Posterior cingulate gyrus (tissue), 11 donors: ENCODE measurements at places on chromosomes 5 and 9.
A peak's percentile ranks its signal among the peaks of the same experiment; 100 is the strongest.

DNA sequence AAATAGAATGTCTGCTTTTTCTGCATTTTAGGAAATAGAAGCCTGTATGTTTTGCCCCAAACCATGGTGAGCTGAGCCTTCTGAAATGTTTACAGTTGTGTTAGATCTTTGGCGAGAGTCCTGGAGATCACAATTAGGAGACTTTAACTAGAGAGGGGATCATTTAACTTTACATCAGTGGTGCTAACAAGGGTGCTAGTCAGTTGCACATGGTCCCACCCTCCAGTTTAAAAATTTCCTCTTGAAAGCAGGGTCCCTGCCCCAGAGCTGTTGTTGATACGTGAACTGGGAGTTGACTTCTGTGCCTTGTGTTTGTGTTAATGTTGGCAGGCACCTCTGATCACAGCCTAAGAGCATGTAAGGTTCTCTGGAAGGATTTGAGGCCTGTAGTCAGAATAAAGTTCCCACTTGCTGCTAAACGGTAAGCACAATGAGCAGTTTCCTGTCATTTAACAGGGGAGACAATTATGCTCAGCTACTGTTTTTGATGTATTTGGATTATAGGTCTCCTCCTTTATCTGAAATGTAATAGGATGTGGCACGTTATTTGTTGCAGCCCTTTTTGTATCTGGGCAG is 43.7 kb downstream of the RASGRF2 start:
- no peak for DNase-seq

DNA sequence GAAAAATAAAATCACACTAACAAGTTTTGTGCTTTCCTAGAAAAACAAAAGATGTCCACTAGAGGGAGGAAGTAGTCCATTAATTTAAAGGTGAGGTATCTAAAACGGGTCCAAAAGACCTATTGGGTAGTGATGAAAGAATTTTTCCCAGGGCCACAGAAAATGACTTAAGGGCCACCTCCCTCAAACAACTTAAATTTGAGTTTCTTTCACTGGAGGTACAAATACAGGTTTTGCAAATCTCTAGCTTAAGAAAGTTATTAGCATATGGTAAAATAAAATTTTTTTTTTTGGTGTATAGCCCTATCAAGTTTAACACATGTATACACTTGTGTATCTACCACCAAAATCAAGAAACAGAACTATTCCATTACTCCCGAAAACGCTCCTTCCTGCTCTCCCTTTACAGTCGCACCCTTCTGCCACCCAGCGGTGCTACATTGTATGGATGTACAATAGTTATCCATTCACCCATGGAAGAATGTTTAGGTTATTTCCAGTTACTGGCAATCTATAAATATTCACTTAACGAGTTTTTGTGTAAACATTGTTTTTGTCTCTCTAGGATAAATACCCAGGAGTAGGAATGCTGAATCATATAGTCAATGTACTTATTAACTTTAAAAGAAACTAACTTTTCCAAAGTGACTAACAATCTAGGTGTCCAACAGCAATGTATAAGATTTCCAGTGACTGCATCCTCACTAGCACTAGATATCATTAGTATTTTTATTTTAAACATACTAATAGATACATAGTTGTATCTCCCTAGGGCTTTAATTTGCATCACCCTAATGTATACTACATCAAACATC is 21.9 kb downstream of the DEPDC1B start:
- no peak for DNase-seq

GRCh38 chr5:56480078-56480704 is 247.1 kb upstream of the ANKRD55 start:
- DNase-seq: peak; percentile 17

DNA sequence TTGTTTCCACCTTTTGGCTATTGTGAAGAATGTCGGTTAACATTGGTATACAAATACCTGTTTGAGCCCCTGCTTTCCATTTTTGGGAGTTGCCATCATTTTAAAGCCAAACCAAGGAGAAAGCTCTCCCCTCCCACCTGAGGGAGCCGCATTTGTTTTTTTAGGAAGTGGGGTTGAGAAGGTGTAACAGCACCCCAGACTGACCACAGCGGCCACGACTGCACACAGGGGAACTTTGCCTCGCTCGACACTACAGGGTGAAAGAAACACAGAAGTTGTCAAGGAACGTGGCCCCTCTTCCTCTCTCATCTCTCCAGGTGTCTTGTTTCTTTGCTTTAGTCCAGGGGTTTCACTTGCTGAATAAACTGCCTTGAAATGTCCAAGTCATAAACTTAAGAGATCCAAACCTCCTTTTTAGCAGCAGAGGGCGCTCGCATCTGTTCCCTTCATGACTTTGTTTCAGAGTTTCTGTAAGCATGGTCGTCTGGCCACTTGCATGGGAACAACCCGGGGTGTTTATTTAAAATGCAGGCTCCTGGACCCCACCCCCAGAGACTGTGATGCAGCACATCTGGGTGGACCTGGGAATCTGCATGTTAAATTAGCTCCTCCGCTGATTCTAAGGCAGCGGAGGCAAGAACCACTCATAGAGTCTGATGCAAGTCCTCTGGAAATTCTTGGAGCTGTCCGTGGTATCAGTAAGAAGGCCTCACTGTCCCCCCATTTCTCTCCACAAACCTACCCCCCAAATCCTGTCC is 2.1 kb upstream of the TTLL11 start:
- DNase-seq: peak; percentile 52

GRCh38 chr9:27361492-27361891 is 64.5 kb upstream of the EQTN start:
- DNase-seq: no peak

- no peak for DNase-seq
Measured at GRCh38 chr9:130948266-130948665, 9.2 kb upstream of the FIBCD1 start.

DNA sequence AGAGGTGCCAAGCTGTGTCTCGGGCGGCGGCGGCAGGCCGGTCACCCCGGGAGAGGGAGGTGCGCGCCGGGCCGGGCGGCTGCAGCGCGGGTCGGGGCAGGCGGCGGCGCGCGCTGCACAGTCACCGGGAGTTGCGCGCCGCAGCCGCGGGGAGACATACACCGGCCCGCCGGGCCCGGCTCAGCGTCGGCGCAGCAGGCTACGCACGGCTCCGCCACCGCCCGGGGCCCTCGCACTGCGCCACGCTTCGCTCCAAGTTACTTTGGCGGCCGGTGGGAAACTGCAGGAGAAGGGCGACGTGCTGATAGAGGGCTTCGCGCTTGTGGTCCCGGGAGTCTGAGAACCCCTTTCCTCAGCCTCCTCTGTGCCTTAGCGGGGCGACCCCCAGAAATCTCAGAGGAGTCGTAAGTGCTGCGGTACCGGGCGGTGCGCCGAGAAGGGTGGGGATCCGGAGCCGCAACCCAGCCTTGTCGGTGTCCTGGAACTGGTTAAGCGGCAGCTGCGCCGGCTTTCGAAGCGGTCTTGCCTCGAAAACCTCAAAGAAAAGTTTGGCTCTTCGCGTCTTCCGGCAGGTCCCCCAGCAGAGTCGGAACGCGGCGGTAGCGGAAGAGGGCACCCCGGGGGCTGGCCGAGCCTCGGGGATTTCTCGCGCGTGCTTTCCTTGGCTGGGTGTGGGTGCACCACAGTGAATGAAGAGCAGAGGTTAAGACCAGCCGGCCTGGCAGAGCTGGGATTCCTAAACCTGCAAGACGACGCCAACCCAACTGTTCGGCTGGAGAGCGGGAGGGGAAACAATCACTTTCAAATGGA is at the start of gene EFNA5:
Gene EFNA5, minus strand, starts transcription at position 6 of the 810 bp plus-strand sequence.
- DNase-seq: no peak

DNA sequence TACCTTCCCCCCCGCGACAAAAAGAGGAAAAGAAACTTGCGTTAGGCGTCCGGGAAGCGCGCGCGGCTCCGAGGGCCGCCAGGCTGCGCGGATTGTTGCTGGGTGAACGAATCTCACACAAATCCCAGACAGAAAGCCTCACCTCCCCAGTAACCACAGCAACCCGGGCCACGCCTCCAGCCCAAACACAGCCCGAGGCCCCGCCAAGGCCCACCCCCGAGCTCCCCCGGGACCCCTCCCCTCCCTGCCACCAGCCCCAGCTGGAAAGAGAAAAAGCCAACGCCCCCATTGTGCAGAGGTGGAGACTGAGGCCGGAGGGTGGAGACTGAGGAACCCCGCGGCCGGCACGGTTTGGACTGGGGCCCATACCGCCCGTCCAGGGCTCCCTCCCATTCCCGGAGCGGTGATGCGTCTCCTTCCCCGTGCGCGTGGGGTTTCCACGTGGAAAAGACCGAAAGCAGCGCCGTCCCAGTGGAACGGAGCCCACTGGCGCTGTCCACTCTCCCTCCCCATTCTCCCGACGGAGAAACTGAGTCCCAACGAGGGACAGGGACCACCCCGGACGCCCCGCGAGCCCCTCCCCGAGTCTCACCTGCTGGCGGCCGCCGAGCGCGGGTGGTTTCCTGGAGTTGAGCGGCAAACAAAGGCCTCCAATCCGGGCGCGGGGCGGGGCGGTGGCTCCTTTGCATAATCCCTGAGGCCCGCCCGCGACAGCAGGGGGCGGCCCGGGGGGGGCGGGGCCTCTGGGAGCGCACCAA is 10.2 kb upstream of the AKNA start:
- DNase-seq: peak; percentile 99

GRCh38 chr9:88429595-88430430 is 41.6 kb downstream of the SPIN1 start:
- DNase-seq: no peak

- DNase-seq: no peak
Measured at GRCh38 chr5:106408141-106408540, 1262.6 kb downstream of the EFNA5 start.

DNA sequence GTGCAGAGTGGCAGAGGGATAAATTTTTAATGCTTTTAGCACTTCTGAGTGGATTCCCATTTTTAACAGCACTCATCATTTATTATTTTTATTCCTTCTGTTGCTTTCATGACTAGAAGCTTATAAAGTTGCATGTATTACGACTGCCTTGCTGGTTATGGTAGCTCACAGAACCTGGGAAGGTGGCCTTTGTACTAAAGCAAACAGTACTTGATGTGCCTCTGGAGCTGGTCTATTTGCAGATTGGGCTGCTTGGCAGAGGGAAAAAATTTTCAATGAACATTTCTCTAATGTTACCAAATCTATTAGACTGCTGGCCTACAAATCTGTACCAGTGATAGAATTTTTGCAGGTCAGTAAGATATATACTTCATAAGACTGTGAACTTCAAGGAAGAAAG is 274.5 kb upstream of the C9orf72 start:
- no peak for DNase-seq

GRCh38 chr5:79850941-79851340 is 140.1 kb downstream of the MTX3 start:
- no peak for DNase-seq

GRCh38 chr5:163478126-163478981 is 17.9 kb downstream of the HMMR start:
- DNase-seq: no peak

DNA sequence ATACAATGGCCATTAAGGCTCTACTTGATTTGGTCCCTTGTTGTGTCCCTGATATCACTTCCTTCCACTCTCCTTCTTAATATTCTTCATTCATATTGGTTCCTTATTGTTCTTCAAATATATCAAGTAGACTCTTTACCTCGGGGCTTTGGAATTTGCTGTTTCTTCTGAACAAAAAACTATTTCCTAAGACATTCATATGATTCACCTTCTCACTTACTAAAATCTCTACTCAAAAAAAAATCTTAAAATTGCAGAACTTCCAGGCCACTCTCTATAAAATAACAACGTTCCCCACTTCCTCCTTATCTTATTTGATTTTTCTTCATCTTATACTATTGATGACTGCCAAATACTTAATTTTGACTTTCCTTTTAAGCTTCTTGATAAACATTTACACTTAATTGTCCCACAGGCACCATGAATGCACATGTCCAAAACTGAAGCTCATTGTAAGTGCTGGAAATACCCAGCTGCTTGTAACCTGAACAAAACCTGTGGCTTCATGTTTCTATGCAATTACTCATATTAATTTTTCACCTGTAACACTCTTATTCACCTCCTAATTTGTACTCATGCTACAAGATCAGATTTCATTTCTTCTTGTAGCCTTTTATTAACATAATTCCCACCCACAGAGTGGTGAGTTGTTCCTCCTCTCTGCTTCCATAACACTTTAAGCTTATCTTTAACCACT is 58.4 kb upstream of the NUDT12 start:
- no peak for DNase-seq

GRCh38 chr5:160787240-160787639 is 64.8 kb downstream of the ATP10B start:
- no peak for DNase-seq

- no peak for DNase-seq
Measured at GRCh38 chr5:172556971-172557461, 84.0 kb upstream of the NEURL1B start.

- DNase-seq: no peak
Measured at GRCh38 chr9:71835596-71835995, 67.3 kb upstream of the CEMIP2 start.

- no peak for DNase-seq
Measured at GRCh38 chr9:77953590-77953989, 78.0 kb downstream of the GNAQ start.
